WTC11 (cell line): ENCODE measurements at places on chromosomes 2 and 18. TPM values are rescaled to one million over a fixed set of nuclear protein-coding genes. Genes with fewer than 3 reads are reported as not detected.

Gene MROH2A
- total RNA-seq: 0.16 TPM in 1 of 3 replicates, not detected in the others

Gene RNU2-63P
- total RNA-seq: 2.5 to 7.7 TPM (median 5.2 TPM) in 3 replicates

Gene PASK
- total RNA-seq: 64.7 to 80.9 TPM (median 72.8 TPM) in 3 replicates

Gene CLK1
- total RNA-seq: 25.5 to 29.5 TPM (median 25.7 TPM) in 3 replicates

Gene PID1
- total RNA-seq: 1.2 to 2.6 TPM (median 1.3 TPM) in 3 replicates

Gene ALPI
- total RNA-seq: not detected in 3 replicates

Gene LRRTM4
- total RNA-seq: 8.5 to 10.2 TPM (median 9.4 TPM) in 3 replicates

Gene CNTNAP5
- 0.22 to 0.57 TPM (median 0.34 TPM) in 3 replicates for total RNA-seq

Gene IL36A
- not detected in 3 replicates for total RNA-seq

Gene ENOSF1
- total RNA-seq: 44.1 to 52.9 TPM (median 44.6 TPM) in 3 replicates

Gene ADCY3
- 37.1 to 41.7 TPM (median 39.4 TPM) in 3 replicates for total RNA-seq

Gene FAM110C
- total RNA-seq: 6.1 to 7.7 TPM (median 7.3 TPM) in 3 replicates

Gene TMEM200C
- 6.1 to 7.4 TPM (median 6.6 TPM) in 3 replicates for total RNA-seq

Gene SLC9A4
- 0.09 to 0.11 TPM in 2 of 3 replicates, not detected in the other for total RNA-seq

Gene LDLRAD4
- 2.9 to 6.2 TPM (median 3.0 TPM) in 3 replicates for total RNA-seq

- peak; percentile 41 for DNase-seq
- no peak overlapping the region for H3K4me3 ChIP-seq
- H3K27me3 ChIP-seq: no peaks in the 10 kb centered on the region
- peaks cover 3% of the 10 kb centered on the region for H3K4me1 ChIP-seq
- peaks cover 8% of the 10 kb centered on the region; the same call in 1 of the 2 replicates for H3K36me3 ChIP-seq
Observed at GRCh38 chr18:6257950-6258349, 156.8 kb downstream of the L3MBTL4 start.

DNA sequence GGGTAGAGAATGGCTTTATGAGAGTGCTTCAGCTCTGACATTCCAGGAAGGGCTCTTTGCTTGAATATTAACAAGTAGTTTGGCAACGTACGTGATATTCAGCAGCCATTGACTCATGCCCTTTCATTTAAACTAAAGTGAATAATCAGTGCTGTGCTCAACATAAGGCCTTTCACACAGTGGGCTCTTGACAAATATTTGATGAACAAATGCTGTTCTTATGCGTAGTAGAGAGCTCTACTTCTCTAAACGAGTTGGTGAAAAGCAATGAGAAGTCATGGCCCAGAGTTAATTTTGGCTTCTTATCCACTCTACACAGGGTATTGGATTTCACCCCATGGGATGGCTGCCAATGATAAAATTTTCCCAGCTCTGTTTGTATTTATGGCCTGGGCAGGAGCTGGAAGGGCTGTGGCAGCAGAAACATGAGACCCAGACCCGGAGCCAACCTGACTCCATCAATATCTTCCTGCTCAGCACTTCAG, 338.9 kb downstream of the CCDC85A start:
- no peaks in the 10 kb centered on the region for H3K36me3 ChIP-seq
- no peak overlapping the region for H3K4me3 ChIP-seq
- no peak overlapping the region for H3K27ac ChIP-seq
- 0 out of 2 replicates have a peak, but pooled peaks cover 2% of the 10 kb centered on the region for H3K4me1 ChIP-seq
- no peaks in the 10 kb centered on the region for H3K27me3 ChIP-seq

DNA sequence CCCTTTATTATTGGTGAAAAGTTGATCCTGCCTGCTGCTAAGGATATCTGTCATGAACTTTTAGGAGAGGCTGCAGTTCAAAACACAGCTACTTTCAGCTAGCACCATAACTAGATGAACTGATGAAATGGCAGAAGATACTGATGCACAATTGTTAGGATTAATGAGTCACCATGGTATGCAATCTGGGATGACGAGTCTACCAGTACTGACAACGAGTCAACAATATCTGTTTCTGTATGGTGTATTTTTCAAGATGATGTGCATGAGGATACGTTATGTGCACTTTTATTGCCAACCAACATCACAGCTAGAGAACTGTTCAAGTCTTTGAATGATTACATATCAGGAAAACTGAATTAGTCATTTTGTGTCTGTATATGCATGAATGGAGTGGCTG, 68.7 kb downstream of the NETO1 start:
- no peaks in the 10 kb centered on the region for H3K27me3 ChIP-seq
- no peak overlapping the region for H3K4me3 ChIP-seq
- no peak overlapping the region for H3K27ac ChIP-seq
- H3K36me3 ChIP-seq: peaks cover 31% of the 10 kb centered on the region

- peaks cover 64% of the 10 kb centered on the region for H3K4me1 ChIP-seq
- no peaks in the 10 kb centered on the region; the same call in 1 of the 2 replicates for H3K27me3 ChIP-seq
- H3K4me3 ChIP-seq: no peak overlapping the region
- no peak overlapping the region for H3K27ac ChIP-seq
- no peaks in the 10 kb centered on the region for H3K36me3 ChIP-seq
Observed at GRCh38 chr18:77167251-77167650, 34.7 kb upstream of the MBP start.

- no peak overlapping the region for H3K4me3 ChIP-seq
Observed at GRCh38 chr2:138298900-138299299, 202.7 kb upstream of the SPOPL start.

GRCh38 chr2:214730800-214731407, 78.6 kb downstream of the BARD1 start:
- peaks cover 40% of the 10 kb centered on the region for H3K36me3 ChIP-seq
- H3K4me3 ChIP-seq: no peak overlapping the region
- peaks cover 7% of the 10 kb centered on the region for H3K4me1 ChIP-seq

DNA sequence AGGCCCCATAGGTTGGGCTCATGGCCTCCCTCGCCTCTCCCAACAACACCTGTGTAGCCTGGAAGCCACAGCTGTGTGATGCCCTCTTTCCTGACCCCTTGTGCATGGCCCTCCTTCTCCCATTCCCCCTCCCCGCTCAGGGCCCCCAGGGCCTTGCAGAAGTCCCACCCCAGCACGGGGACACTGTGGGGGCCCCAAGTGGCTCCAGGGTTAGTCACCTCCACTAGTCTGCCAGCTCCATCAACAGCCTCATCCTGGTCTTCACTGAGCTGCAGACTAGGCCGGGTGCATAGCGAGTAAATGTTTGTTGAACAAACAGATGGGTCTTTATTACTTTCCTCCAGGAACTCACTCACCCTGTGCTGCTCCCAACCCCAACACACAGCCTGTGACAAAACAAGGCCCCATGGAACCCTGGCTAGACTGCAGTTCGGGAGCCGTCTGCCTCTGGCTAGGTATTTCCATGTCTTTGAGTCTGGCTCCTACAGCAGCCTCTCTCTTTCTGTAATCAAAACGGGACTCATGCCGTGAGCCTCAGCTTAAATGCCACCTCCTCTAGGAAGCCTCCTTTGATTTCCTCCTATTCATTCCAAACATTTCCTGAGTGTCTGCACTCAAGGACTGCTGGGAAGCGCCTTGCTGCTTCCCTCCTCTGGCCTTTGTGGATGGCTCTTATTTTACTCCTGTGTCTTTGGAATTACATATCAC, 109.9 kb upstream of the ID2 start:
- no peaks in the 10 kb centered on the region; the same call in 1 of the 2 replicates for H3K27me3 ChIP-seq
- no peak for DNase-seq
- peaks cover 52% of the 10 kb centered on the region for H3K4me1 ChIP-seq
- no peak overlapping the region for H3K4me3 ChIP-seq
- H3K36me3 ChIP-seq: no peaks in the 10 kb centered on the region
- H3K27ac ChIP-seq: peak overlapping the region; percentile 46

GRCh38 chr2:31203916-31204315, 13.4 kb downstream of the CAPN14 start:
- H3K4me3 ChIP-seq: no peak overlapping the region
- H3K4me1 ChIP-seq: peaks cover 8% of the 10 kb centered on the region
- H3K36me3 ChIP-seq: no peaks in the 10 kb centered on the region
- no peak overlapping the region for H3K27ac ChIP-seq

- no peak overlapping the region for H3K27ac ChIP-seq
- no peaks in the 10 kb centered on the region for H3K36me3 ChIP-seq
- H3K4me1 ChIP-seq: peaks cover 31% of the 10 kb centered on the region
- no peak for DNase-seq
Observed at GRCh38 chr2:98911376-98912154, 24.5 kb downstream of the CRACDL start.

- H3K27me3 ChIP-seq: peaks cover 7% of the 10 kb centered on the region
- no peak overlapping the region for H3K4me3 ChIP-seq
- no peak for DNase-seq
- no peaks in the 10 kb centered on the region for H3K36me3 ChIP-seq
- H3K27ac ChIP-seq: no peak overlapping the region
Observed at GRCh38 chr18:25686960-25687500, 335.1 kb upstream of the ZNF521 start.

- H3K27me3 ChIP-seq: no peaks in the 10 kb centered on the region
- H3K36me3 ChIP-seq: no peaks in the 10 kb centered on the region; the same call in 1 of the 2 replicates
- H3K4me1 ChIP-seq: no peaks in the 10 kb centered on the region
- no peak overlapping the region for H3K4me3 ChIP-seq
Observed at GRCh38 chr2:134375935-134376334, 122.1 kb downstream of the MGAT5 start.

DNA sequence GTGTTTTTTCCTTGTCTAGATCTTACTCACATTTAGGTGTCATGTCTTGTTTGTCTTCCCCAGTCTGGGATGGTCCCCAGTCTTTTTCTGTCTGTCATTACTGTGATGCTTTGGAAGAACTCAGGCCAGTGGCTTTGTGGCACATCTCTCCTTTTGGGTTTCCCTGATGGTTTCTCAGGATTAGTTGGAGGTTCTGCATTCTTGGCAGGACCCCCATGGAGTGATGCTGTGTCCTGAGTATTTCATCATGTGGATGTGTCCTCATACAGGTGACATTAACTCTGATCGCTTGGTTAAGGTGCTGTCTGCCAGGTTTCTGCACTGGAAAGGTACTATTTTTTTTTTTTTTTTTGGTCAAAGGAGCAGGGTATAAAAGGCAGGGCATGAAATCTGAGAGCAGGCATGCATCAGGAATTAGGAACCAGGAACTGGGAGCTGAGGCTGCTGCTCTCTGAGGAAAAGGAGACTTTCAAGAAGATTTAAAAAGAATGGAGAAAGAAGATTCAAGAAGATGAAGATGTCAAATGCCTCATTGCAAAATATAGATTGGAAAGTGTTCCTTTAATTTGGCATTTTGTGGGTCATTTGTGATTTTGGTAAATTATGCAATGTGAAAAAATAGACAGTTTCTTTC, 85.3 kb downstream of the NUP35 start:
- DNase-seq: peak; percentile 45
- peak overlapping the region; percentile 52 for H3K27ac ChIP-seq
- peaks cover 12% of the 10 kb centered on the region for H3K36me3 ChIP-seq
- no peaks in the 10 kb centered on the region for H3K27me3 ChIP-seq
- H3K4me1 ChIP-seq: peaks cover 17% of the 10 kb centered on the region
- no peak overlapping the region for H3K4me3 ChIP-seq

- peaks cover 2% of the 10 kb centered on the region for H3K27me3 ChIP-seq
- H3K27ac ChIP-seq: no peak overlapping the region
- no peaks in the 10 kb centered on the region for H3K36me3 ChIP-seq
- H3K4me1 ChIP-seq: peaks cover 27% of the 10 kb centered on the region
- no peak for DNase-seq
Observed at GRCh38 chr2:199589306-199589705, 131.6 kb upstream of the SATB2 start.

GRCh38 chr2:109494351-109494750, 119.4 kb downstream of the SEPTIN10 start:
- no peak for DNase-seq
- no peaks in the 10 kb centered on the region for H3K27me3 ChIP-seq
- H3K4me1 ChIP-seq: no peaks in the 10 kb centered on the region

DNA sequence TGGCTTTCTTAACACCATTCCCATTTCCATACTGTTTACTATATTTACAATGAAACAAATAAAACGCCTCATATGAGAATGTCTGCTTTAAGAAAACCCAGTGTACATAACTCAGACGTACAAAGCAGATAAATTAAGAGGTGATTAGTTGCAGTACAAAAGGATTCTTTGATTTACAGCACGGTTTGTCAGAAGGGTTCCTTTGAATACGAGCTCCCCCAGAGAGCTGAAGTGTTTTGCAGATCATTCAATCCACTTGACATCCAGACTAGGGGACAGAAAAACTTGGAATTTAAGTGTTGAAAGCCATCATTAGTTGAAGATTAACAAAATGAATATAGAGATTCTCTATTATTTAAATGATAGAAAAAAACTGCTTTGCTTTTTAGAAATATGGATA, 72.5 kb downstream of the RAPGEF4 start:
- H3K27ac ChIP-seq: no peak overlapping the region
- no peak for DNase-seq
- H3K36me3 ChIP-seq: peaks cover 12% of the 10 kb centered on the region
- peaks cover 2% of the 10 kb centered on the region; the same call in 1 of the 2 replicates for H3K27me3 ChIP-seq
- peaks cover 7% of the 10 kb centered on the region for H3K4me1 ChIP-seq

DNA sequence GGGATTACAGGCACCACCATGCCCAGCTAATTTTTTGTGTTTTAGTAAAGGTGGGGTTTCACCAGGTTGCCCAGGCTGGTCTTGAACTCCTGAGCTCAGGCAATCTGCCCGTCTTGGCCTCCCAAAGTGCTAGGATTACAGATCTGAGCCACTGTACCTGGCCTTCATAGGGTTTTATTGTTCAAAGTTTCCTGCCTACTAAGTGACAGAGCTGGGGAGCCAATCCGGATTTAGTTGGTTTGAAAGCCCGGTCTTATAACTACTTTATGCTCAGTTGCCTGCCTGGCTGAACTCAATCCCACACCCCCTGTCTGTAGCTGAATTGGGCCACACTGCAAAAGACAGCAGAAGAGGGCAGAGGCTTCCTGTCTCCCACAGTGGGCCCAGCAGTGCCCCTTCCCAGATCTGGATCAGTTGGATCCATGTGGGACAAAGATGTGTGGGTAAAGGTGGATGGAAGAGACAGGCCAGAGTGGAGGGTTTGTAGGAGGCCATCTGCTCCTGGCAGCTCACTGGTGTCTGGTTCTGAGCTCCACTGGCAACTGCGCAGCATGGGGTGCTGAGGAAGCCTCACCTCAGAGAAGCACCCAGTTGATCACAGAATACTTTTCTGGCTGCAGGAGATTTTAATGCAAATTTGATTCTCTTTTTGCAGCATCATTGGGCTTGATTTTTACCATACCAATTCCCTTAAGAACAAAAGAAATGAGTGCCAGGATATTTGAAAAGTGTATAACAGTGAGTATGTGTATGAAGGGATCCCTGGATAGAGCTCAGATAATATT, 144.9 kb downstream of the DDX1 start:
- 0 out of 2 replicates have a peak, but pooled peaks cover under 1% of the 10 kb centered on the region for H3K36me3 ChIP-seq
- H3K4me1 ChIP-seq: peaks cover 18% of the 10 kb centered on the region
- no peak overlapping the region for H3K4me3 ChIP-seq
- H3K27ac ChIP-seq: no peak overlapping the region
